ENCODE measurements at places on chromosomes 13 and 19. TPM values are rescaled to one million over a fixed set of nuclear protein-coding genes. Genes with fewer than 3 reads are reported as not detected.

Gene KLF5
- 7.0 TPM for total RNA-seq

GRCh38 chr13:87671753-87672605, 808 bp downstream of the SLITRK5 start:
- H3K27me3 ChIP-seq, result peaks cover 41% of the 10 kb centered on the region
- H3K36me3 ChIP-seq, result peaks cover 2% of the 10 kb centered on the region
- no peak for DNase-seq
- H3K4me3 ChIP-seq, result peak overlapping the region; percentile 79
- no peak overlapping the region for H3K27ac ChIP-seq

Gene FAM83E
- 0.77 TPM for total RNA-seq

GRCh38 chr19:55820037-55820436, 11.8 kb downstream of the NLRP11 start:
- no peak for DNase-seq
- no peaks in the 10 kb centered on the region for H3K36me3 ChIP-seq
- no peak overlapping the region for H3K27ac ChIP-seq
- H3K27me3 ChIP-seq, result no peaks in the 10 kb centered on the region

DNA sequence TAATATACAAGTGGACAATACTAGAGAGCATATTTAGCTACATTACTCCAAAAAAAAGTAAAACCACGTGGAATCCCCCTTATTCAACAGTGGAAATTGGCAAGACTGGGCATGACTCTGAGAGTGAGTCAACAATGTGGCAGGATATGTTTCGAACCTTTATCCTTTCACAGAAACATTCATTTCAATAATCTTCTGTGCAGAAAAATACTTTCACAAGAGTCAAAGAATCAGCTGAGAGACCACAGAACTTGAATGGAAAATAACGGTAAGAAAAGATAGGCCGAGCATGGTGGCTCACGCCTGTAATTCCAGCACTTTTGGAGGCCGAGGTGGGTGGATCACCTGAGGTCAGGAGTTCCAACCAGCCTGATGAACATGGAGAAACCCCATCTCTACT, 25.1 kb upstream of the CD70 start:
- H3K27ac ChIP-seq, result no peak overlapping the region
- peaks cover 9% of the 10 kb centered on the region for H3K36me3 ChIP-seq
- peaks cover 8% of the 10 kb centered on the region for H3K27me3 ChIP-seq
- H3K4me3 ChIP-seq, result no peak overlapping the region

Gene NCR1
- not detected for total RNA-seq

Gene PDX1
- total RNA-seq, result not detected

DNA sequence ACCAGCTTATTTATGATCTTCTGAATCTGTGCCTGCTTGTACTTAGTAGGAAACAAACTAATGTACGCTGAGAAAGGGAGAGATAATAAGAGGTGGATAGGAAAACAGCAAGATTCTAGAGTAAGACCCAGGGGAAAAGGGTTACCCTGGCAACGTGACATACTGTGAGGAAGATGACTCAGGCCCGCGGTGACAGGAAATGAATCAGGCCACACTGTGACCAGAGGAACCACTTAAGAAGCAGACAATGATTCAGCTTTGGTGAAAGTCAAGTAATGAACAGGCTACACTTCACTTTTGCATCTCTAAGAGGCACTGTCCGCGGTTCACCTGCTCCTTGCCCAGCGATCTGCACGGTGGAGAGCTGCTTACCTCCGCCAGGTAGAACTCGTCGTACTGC, 158.2 kb downstream of the NALCN start:
- peak overlapping the region; percentile 69 for H3K27ac ChIP-seq
- H3K4me3 ChIP-seq, result no peak overlapping the region
- H3K4me1 ChIP-seq, result peaks cover 19% of the 10 kb centered on the region
- DNase-seq, result no peak
- H3K36me3 ChIP-seq, result peaks cover 19% of the 10 kb centered on the region

DNA sequence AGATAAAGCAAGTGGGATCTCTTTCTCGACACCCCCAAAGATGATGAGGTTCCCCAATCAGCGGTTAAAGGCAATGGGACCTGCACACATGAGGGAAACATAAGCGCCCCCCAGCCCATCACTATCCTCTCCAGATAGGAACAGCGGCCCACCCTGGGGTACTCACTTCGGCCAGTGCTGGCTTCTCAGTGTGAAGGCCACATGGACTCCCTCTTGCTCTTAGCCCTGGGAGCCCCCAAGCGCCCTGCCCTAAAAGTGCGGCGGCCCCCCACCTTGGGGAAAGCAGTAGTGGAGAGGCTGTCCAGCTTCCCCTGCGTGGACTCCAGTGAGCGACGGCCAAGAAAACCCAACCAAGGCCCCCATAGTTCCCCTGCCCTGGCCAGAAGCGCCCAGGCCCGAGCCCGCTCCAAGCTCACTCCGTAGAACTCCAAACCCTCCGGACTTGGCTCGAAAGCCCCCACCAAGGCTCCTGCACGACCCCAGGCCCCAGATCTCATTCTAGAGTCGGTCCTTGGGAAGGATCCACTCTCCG, 1.0 kb downstream of the CACNA1A start:
- peaks cover 1% of the 10 kb centered on the region for H3K36me3 ChIP-seq
- no peak overlapping the region for H3K27ac ChIP-seq
- peaks cover 66% of the 10 kb centered on the region for H3K27me3 ChIP-seq
- no peak overlapping the region for H3K4me3 ChIP-seq

Gene FUT2
- total RNA-seq, result not detected

Gene GPR183
- 0.63 TPM for total RNA-seq

Gene ZNF575
- 5.1 TPM for total RNA-seq

Gene FCER2
- total RNA-seq, result not detected

DNA sequence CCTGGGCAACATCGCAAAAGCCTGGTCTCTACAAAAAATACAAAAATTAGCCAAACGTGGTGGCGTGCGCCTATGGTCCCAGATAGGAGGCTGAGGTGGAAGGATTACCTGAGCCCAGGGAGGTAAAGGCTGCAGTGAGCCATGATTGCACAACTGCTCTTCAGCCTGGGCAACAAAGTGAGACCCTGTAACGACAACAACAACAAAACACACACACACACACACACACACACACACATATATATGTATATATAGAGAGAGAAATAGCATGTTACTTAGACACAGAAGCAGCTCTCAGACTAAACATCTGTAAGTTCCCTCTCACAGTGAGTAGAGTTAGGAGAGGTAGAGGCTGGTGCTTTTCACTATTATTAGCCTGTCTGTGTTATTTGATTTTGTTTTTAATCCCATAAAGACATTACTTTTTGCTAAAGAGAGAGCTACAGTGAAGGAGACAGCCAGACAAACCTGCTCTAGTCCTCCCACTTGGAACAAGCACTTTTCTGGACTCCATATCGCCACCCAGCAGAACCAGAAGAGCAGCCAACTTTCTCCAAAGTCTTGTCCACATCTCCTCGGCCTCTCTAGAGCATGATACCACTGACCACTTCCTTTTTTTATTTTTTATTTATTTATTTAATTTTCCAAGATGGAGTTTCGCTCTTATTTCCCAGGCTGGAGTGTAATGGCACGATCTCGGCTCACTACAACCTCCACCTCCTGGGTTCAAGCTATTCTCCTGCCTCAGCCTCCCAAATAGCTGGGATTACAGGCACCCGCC, 2.8 kb upstream of the LIN7B start:
- no peak for DNase-seq
- H3K4me1 ChIP-seq, result peaks cover 42% of the 10 kb centered on the region
- peaks cover 18% of the 10 kb centered on the region for H3K36me3 ChIP-seq
- no peaks in the 10 kb centered on the region for H3K27me3 ChIP-seq
- peak overlapping the region; percentile 27 for H3K27ac ChIP-seq
- no peak overlapping the region for H3K4me3 ChIP-seq

Gene ZNF90
- 2.4 TPM for total RNA-seq

DNA sequence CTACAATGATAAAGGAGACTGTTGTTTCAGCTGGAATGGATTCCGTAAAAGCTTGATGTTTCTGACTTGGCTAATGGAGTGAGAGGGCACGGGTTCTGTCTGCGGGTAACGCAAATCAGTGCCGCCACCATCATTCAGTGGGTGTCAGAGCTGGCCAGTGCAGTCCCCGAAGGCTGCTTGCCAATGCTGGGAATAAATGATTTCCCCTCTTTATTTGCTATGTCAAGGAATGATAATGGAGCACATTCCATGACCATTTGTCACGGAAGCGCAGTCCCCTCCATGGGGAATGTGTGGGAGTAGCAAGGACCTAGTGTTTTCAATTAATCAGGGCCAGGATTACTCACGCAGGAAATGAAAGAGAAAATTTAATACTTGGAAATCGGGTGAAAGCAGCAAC, 899.3 kb downstream of the UQCRFS1 start:
- H3K27ac ChIP-seq, result peak overlapping the region; percentile 80
- no peak overlapping the region for H3K4me3 ChIP-seq
- DNase-seq, result no peak
- no peaks in the 10 kb centered on the region for H3K36me3 ChIP-seq

Gene CILP2
- 12.7 TPM for total RNA-seq

GRCh38 chr19:1487576-1488281, 2.4 kb downstream of the PCSK4 start:
- no peaks in the 10 kb centered on the region for H3K4me1 ChIP-seq
- no peak overlapping the region for H3K4me3 ChIP-seq
- no peak overlapping the region for H3K27ac ChIP-seq
- H3K36me3 ChIP-seq, result no peaks in the 10 kb centered on the region
- H3K27me3 ChIP-seq, result peaks cover 4% of the 10 kb centered on the region

GRCh38 chr13:76684336-76684735, 201.9 kb downstream of the KCTD12 start:
- H3K4me3 ChIP-seq, result no peak overlapping the region
- no peak for DNase-seq
- H3K27ac ChIP-seq, result no peak overlapping the region

GRCh38 chr13:46816371-46816770, 19.4 kb upstream of the ESD start:
- H3K4me3 ChIP-seq, result no peak overlapping the region
- peaks cover 12% of the 10 kb centered on the region for H3K36me3 ChIP-seq
- H3K27ac ChIP-seq, result no peak overlapping the region
- no peaks in the 10 kb centered on the region for H3K4me1 ChIP-seq
- DNase-seq, result no peak

DNA sequence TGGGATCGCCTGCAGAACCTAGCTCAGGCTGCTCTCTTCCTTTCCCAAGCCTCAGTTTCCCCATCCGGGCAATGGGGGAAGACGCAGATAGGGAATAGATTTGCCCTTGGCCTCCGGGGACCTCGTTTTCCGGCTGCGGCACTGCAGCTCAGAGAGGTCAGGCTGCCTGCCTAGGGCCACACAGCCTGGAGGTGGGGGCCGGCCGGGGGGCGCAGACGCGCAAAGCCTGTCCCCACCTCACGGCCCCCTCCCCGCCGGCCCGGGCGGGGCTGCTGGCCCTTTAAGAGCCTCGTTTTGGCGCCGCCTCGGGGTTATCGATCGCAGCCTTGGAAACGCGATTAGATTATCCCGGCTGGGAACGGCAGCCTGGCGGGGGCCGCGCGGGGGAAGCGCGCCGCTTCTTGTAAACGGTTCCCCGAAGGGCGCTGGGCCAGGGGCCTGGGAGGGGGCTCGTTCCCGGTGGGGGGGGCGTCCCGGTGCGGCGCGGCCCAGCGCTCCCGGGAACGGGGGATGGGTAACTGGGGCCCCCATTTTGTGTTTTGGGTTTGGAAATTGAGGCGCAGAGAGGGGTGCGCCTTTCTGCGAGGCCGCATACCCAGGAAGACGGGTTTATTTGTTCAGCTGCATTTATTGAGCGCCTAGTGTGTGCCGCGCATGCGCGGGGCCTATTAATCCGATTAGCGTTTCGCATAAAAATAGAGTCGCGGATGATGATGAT, 23.4 kb upstream of the TCF3 start:
- H3K4me3 ChIP-seq, result no peak overlapping the region
- peaks cover 48% of the 10 kb centered on the region for H3K27me3 ChIP-seq
- no peak for DNase-seq
- no peaks in the 10 kb centered on the region for H3K36me3 ChIP-seq

GRCh38 chr19:44777715-44778347, at the start of gene CBLC:
CBLC (plus strand) TSS chr19:44777890; CDS start chr19:44777932, 42 bp downstream.
- H3K36me3 ChIP-seq, result no peaks in the 10 kb centered on the region
- no peak within 1 kb of the TSS for H3K4me3 ChIP-seq
- no peak for DNase-seq

- peak overlapping the region; percentile 52 for H3K4me3 ChIP-seq
- no peak overlapping the region for H3K27ac ChIP-seq
- DNase-seq, result no peak
- peaks cover 3% of the 10 kb centered on the region for H3K4me1 ChIP-seq
Measured at GRCh38 chr19:12867120-12868099, 13.8 kb downstream of the DNASE2 start.

- H3K27ac ChIP-seq, result no peak overlapping the region
- H3K4me1 ChIP-seq, result no peaks in the 10 kb centered on the region
- peaks cover 11% of the 10 kb centered on the region for H3K27me3 ChIP-seq
- no peak overlapping the region for H3K4me3 ChIP-seq
Measured at GRCh38 chr19:29495901-29496441, 29.8 kb upstream of the VSTM2B start.

GRCh38 chr13:50573066-50573465, 270.4 kb downstream of the DLEU7 start:
- H3K27me3 ChIP-seq, result no peaks in the 10 kb centered on the region
- H3K36me3 ChIP-seq, result no peaks in the 10 kb centered on the region
- H3K27ac ChIP-seq, result peak overlapping the region; percentile 28
- H3K4me3 ChIP-seq, result no peak overlapping the region
- no peak for DNase-seq

Data from chondrocyte (in vitro differentiated cells).